ENCODE measurements at places on chromosomes 4 and X. TPM values are rescaled to one million over a fixed set of nuclear protein-coding genes. Genes with fewer than 3 reads are reported as not detected.

The HTR2C gene
- total RNA-seq = not detected

The RPA4 gene
- 1.2 TPM for total RNA-seq

The AMTN gene
- 0.13 TPM for total RNA-seq

The RNF212 gene
- 15.3 TPM for total RNA-seq

The MTNR1A gene
- not detected for total RNA-seq
